ENCODE measurements at places on chromosomes 2 and 18. TPM values are rescaled to one million over a fixed set of nuclear protein-coding genes. Genes with fewer than 3 reads are reported as not detected.
A peak's percentile ranks its signal among the peaks of the same experiment; 100 is the strongest.

DNA sequence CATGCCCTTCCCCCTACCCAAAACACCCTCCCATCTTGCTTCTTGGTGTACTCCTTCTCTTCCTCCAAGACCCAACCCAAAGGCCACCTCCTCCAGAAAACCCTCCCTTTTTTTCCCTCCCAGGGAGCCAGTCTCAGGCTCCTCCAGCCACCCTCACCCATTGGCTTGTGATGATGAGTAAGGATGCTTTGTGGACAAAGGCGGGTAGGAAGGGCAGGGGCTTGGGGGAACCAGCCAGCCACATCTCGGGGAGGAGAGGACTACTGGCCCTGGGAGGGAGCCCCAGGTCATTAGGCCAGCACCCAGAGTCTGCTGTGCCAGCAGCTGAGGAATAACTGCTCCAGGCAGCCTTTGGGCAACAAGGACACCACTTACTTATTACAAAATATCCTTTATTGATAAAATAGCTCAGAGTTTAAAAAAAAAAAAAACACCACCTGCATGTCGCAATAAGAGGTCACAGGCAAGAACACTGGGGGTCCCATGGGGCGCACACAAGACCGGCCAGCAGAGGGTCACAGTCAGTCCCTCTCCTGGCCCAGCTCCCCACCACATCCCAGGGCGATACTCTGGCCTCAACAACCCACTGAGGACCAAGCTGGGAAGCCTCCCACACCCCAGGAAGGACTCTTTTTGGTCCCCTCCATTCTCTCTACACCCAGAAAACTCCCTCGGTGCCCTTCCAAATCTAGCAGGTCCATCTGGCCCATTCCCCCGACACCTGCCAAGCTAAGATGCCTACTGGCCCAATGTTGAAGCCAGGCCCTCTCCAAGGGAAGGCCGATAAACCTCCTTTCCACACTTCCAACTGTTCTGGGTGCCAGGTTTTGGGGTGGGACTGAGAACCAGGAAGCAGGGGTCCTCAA lies 3.6 kb downstream of the ADRA2B start:
- H3K4me1 ChIP-seq = peaks cover 8% of the 10 kb centered on the region
- H3K27ac ChIP-seq = no peak overlapping the region
- no peak for DNase-seq
- H3K4me3 ChIP-seq = no peak overlapping the region
- peaks cover 9% of the 10 kb centered on the region for H3K27me3 ChIP-seq

DNA sequence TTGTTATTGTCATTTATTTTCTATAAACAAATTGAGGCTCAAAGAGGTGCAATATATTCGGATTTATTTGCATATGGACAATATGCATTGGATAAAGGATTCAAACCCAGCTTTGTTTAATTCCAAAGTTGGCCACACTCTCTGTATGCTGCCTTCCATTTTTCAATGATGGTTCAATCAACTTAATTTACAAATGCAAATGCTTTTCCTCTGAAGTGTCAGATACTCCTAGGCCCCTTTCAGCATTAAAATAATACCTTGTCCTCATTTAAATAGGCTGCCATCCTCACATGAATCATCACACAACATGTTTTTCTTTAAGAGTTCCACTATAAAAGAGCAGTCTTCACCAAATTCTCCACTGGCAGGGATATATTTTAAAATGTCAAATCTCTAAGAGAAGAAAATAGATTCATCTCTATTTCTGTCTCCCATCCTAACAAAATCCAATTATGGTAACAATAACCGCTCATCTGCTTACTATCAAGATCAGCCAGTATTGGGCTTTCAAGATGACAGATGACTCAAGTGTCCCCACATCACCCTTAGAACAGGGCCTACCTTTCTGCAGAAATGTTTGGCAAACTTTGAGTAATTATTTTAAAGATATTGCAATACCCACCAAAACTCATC lies 114.8 kb downstream of the SCG2 start:
- no peak for DNase-seq
- H3K4me3 ChIP-seq = no peak overlapping the region
- H3K27ac ChIP-seq = no peak overlapping the region
- H3K27me3 ChIP-seq = no peaks in the 10 kb centered on the region
- no peaks in the 10 kb centered on the region for H3K36me3 ChIP-seq

- DNase-seq = no peak
- no peaks in the 10 kb centered on the region for H3K27me3 ChIP-seq
- H3K36me3 ChIP-seq = no peaks in the 10 kb centered on the region
- no peak overlapping the region for H3K27ac ChIP-seq
- H3K4me1 ChIP-seq = no peaks in the 10 kb centered on the region
Measured at GRCh38 chr18:68267583-68267982, 447.3 kb downstream of the TMX3 start.

- no peak for DNase-seq
- no peak overlapping the region for H3K4me3 ChIP-seq
- no peaks in the 10 kb centered on the region for H3K36me3 ChIP-seq
Measured at GRCh38 chr2:104078431-104079157, 775.3 kb upstream of the POU3F3 start.

- H3K27me3 ChIP-seq = no peaks in the 10 kb centered on the region
- DNase-seq = peak; percentile 58
- H3K27ac ChIP-seq = peak overlapping the region; percentile 86
- peaks cover 59% of the 10 kb centered on the region for H3K36me3 ChIP-seq
- peak overlapping the region; percentile 19 for H3K4me3 ChIP-seq
Measured at GRCh38 chr2:98634406-98635092, 26.2 kb downstream of the UNC50 start.

GRCh38 chr2:104938231-104938941 lies 84.5 kb downstream of the POU3F3 start:
- no peak overlapping the region for H3K27ac ChIP-seq
- H3K36me3 ChIP-seq = no peaks in the 10 kb centered on the region
- H3K4me3 ChIP-seq = no peak overlapping the region
- no peaks in the 10 kb centered on the region for H3K4me1 ChIP-seq
- no peak for DNase-seq

DNA sequence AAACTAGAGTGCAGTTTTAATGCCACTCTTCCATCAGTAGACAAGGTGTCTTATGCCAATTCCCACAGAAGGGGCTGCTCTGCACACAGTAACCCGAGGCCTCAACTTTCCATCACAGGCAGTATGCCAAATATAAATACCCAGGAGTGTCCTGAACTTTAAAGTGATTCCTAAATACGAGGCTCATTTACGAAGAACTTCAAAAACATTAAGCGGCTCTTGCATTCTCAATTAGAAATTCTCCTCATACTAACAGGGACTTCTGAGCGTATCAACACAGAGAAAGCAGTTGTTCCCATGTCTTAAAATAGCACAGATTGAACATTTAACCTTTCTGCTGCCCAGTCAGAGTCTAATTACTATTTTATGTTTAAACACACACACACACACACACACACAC lies 638.6 kb downstream of the ERBB4 start:
- H3K27ac ChIP-seq = no peak overlapping the region
- no peaks in the 10 kb centered on the region for H3K27me3 ChIP-seq
- no peak for DNase-seq
- H3K4me1 ChIP-seq = no peaks in the 10 kb centered on the region

DNA sequence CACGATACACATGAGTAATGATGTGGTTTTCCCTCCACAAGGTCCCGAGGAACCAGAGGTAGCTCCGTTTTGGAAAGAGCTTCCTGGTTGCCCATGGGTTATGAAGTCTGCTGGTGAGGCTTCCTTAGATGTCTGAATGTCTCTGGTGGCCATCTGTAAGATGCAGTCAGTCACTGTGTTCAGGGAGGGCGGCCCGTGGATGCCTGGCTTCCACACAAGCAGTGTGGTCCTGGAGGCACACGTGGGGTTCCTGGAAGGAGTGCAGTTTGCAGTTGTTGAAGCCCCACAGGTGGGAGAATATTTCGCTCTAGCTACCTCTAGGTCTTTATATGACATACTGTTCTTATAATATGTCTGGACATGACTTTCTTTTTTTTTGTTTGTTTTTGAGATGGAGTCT lies 209.0 kb downstream of the FAM210A start:
- DNase-seq = no peak
- no peak overlapping the region for H3K27ac ChIP-seq
- H3K4me3 ChIP-seq = no peak overlapping the region
- H3K4me1 ChIP-seq = peaks cover 3% of the 10 kb centered on the region
- no peaks in the 10 kb centered on the region for H3K27me3 ChIP-seq

DNA sequence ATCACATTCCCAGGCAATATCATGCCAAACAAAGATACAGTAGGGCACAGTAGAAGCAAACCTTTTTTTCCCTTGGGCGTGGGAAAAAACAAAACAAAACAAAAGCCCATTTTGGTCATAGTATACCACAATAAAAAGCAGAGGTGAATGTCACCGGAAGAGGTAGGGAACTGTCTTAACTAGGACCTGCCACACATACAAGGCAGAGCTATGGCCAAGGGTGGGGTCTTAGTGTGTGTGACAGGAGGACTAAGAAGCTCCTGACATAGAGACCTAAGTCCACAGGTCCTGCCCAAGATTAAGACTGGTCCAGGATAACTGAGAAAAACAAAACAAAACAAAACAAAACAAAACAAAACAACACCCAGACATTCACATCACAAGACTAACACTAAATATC lies 441.2 kb upstream of the DSEL start:
- no peak overlapping the region for H3K4me3 ChIP-seq
- no peak for DNase-seq
- no peaks in the 10 kb centered on the region for H3K4me1 ChIP-seq
- no peak overlapping the region for H3K27ac ChIP-seq
- H3K27me3 ChIP-seq = no peaks in the 10 kb centered on the region
- no peaks in the 10 kb centered on the region for H3K36me3 ChIP-seq

DNA sequence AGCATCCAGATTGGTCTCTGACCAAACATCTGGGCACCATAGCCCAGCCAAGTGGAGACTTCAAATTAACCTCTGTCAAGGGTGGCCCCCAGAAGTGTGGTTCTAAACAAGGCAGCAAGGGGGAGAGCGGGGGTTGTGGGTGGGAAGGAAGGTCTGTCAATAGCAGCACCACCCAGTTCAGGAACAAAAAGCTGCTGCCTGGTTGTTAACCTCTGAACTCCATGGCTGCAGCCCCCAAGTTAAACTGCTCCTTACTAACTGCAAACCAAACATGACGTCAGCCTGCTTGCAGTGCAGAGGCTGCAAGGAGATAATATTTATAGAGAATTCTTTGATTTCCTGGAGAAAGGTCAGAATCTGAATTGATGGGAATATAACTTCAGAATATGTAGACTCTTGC lies 76.5 kb downstream of the ARL4C start:
- H3K4me3 ChIP-seq = no peak overlapping the region
- H3K27me3 ChIP-seq = peaks cover 1% of the 10 kb centered on the region
- H3K27ac ChIP-seq = peak overlapping the region; percentile 16
- no peak for DNase-seq
- peaks cover 60% of the 10 kb centered on the region for H3K4me1 ChIP-seq
- peaks cover 26% of the 10 kb centered on the region for H3K36me3 ChIP-seq

DNA sequence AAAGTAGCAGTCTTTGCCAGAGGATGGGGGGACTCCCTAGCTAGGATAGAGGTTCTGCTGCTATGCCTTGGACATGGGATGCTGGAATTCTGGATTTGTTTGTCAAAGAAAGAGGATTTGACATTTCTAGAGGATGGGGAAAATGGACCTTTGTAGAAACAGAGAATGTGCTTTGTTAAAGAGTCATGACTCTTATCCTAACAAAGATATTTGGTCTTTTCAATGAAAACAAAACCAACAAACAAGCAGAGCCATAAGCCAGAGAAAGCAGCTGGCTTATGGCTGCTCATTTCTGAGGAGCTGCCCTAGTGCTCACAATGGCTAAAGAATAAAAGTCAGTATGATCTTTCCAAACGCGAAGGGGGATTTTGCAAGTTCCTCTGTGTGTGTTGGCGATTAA lies 40.8 kb upstream of the MAPRE2 start:
- no peaks in the 10 kb centered on the region for H3K36me3 ChIP-seq
- no peaks in the 10 kb centered on the region for H3K27me3 ChIP-seq
- no peaks in the 10 kb centered on the region for H3K4me1 ChIP-seq

Gene ARMC9
- 0.55 TPM for total RNA-seq

Measured in activated CD4-positive, alpha-beta memory T cell treated with anti-CD3 and anti-CD28 coated beads, Interleukin-2, amount 10 ng/mL, durations not matched to agents 7 days and 5 days (primary cell).